Activated naive CD8-positive, alpha-beta T cell treated with anti-CD3 and anti-CD28 coated beads for 36 hours (primary cell): ENCODE measurements at places on chromosomes 4 and X.
A peak's percentile ranks its signal among the peaks of the same experiment; 100 is the strongest.

GRCh38 chr4:108861334-108861733 is 98.5 kb upstream of the ETNPPL start:
- no peak for DNase-seq

GRCh38 chr4:110622841-110623717 is at the start of gene PITX2:
TSS of gene PITX2 (minus strand) at chr4:110623077. CDS start at chr4:110622460, 617 bp downstream.
- DNase-seq = peak; percentile 65

GRCh38 chr4:81407726-81408125 is 64.0 kb downstream of the RASGEF1B start:
- no peak for DNase-seq

- no peak for DNase-seq
These were observed 95.8 kb upstream of the LDB2 start for GRCh38 chr4:16993956-16994840.

- no peak for DNase-seq
These were observed 17.2 kb upstream of the SFRP2 start for GRCh38 chr4:153806073-153806472.

DNA sequence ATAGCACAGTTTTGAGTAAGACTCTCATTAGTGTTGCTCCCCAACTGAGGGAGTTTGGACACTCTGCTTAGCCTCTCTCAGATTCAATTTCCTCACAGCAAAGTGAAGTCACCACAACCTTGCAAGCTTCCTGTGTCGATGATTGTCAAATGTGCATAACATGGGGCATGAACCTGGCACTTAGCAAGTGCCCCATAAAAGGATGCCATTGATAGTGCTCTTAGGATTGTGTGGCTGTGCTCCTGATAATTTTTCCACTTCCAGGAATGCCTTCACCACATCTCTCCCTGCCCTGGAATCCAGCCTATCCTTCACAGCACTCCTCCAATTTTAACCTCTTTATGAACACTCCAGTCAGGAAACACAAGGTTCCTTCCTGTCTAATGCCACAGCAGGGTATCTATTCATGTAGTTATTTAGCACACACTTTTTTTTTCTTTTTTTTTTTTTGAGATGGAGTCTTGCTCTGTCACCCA is 309.4 kb downstream of the PPP3CA start:
- DNase-seq = no peak

DNA sequence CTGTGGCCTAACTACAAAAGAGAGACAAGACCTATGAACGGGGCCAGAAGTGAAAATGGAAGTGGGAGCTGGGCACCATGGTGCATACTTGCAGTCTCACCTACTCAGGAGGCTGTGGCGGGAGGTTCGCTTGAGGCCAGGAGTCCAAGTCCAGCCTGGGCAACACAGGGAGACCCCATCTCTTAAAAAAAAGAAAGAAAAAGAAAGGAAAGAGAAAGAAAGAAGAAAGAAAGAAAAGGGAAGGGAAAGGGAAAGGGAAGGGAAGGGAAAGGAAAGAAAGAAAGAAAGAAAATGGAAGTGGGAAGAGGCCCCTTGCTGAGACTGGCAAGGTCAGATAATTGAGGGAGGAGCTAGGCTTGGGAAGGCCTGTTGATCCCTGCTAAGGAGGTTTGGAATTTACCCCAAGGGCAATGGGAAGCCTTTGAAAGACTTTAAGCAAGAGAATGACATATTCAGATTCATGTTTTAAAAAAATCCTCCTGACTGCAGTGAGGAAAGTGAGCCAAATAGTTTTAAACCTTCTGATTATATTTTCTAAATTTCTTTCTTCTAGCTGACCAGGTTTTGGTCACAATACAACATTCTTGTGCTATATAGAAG is 17.7 kb upstream of the HERC5 start:
- no peak for DNase-seq

DNA sequence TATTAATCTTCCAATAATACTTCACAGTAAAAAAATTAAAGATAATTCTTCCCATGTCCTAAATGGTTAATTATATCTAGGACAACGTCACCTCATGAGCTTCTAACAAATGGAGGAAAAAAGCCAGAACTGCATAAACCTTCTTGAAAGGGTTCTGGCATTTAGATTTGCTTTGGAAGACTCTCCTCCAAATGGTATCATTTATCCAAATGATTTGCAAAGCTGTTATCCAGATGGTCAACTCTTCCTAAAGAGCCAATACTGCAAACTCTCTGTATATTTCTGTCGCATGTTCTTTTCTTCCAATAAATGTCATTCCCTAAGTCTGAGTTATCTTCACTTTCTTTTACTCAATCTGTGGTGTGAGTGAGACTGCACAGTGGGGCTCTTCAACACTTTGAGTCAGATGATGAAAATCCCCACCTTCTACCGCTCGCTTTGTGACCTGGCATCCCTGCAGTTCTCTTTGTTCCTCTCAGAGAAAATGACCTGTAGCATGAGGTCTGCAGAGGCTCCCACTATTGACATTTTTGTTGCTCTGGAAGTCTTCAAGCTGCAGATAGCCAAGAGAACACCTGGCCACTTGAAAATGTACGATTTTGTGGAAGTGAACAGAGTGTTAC is 52.9 kb downstream of the TMEM150C start:
- no peak for DNase-seq

- no peak for DNase-seq
These were observed 9.8 kb downstream of the CAPN6 start for GRCh38 chrX:111260451-111260850.

DNA sequence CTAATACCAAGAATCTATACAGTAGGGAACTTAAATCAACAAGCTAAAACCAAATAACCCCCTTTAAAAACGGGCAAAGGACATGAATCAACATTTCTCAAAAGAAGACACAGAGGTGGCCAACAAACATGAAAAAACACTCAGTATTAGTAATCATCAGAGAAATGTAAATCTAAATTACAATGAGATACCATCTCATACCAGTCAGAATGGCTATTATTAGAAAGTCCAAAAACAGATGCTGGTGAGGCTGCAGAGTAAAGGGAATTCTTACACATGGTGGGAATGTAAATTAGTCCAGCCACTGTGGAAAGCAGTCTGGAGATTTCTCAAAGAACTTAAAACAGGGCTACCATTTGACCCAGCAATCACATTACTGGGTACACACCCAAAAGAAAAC is 167.8 kb downstream of the PACRGL start:
- no peak for DNase-seq

GRCh38 chr4:27288496-27288895 is 427.9 kb downstream of the STIM2 start:
- DNase-seq = no peak

GRCh38 chr4:12200226-12200625 is 771.5 kb upstream of the HS3ST1 start:
- DNase-seq = no peak

- DNase-seq = no peak
These were observed 172.5 kb upstream of the GATB start for GRCh38 chr4:151933122-151933827.

DNA sequence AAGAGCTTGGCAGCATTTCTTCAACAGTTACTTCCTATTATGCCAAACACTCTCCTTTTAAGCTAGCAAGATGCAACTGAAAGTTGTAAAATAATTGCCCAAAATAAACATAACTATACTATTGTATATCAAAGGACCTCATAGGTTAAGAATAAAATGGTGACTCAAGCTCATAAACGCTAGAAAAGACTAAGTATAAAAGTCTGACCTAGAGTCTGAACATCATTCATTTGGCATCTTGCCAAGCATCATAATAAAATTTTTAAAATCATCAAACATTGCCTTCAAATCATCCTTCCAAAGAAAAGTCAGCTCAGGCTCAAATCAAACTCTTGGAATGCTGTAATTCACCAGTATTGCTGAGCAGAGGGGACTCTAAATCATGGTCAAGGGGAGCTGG is 281.2 kb downstream of the QDPR start:
- DNase-seq = no peak

GRCh38 chr4:81471588-81472280 is at the start of gene RASGEF1B:
TSS of gene RASGEF1B (minus strand) at chr4:81471907. CDS start at chr4:81459508, 12,399 bp downstream.
- peak; percentile 99 for DNase-seq

- no peak for DNase-seq
These were observed 23.9 kb upstream of the CXCL13 start for GRCh38 chr4:77581724-77582123.

DNA sequence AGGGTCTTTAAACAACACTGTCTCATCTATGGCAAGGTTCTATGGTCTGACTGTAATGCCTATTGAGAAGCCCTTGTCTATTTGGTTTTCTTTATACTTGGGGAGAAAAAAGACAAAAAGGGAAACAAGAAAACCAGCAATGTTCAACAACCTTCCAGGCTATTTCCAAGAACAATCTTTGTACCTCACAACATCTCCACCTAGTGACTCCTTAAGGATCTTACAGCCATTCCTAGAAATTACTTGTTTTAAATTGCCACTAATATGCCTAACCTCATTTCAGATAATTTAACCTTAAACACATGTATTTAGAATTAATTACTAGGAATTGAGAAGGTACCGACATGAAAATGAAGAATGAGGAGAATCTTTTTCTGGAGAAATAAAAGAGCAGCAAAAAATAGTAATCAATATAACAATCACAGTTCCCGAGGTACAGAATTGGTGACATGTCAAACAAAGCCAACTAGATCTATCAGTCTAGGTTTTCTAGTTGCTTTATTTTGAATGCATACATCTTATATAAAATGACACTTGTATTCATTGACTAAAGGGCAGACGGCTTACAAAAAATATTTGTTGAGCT is 1.6 kb upstream of the RBM46 start:
- DNase-seq = no peak

- DNase-seq = no peak
These were observed 329.2 kb downstream of the ARHGAP10 start for GRCh38 chr4:148061141-148061481.

DNA sequence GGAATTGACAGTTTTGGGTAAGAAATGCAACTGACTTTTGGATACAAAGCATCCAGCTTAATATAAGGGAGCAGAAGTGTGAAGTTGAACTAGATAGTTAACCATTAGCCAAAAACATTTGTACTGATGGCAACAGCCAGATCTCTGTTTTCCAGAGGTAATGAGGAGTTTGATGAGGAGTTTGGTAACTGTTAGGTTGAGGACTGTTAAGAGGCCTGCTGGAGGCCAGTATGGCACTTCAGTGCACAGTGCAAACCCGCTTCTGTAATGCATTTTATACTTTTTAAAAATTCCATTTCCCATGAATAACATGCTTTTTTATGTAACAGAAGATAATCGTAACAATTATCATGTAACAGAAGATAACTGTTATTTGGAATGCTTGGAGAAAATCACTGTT is 30.0 kb downstream of the CDKL5 start:
- no peak for DNase-seq

DNA sequence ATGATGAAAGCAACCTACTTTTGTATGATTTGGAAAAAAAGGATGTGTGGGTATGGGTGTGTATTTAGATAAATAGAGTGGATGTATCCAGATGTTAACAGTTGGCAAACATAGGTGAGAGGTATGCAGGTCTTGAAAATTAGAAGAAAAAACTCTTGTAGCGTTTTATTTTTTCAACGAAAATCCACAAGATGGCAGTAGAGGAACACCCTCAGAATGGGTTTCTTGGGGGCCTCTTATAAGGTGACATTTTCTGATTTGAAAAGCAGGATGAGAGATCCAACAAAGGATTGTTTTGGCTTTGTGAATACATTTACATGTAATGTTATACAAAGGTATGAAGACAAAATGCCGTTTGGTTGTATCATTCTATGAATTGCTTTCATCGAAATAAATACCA is 68.3 kb downstream of the FMR1NB start:
- no peak for DNase-seq

- no peak for DNase-seq
These were observed 52.6 kb downstream of the NAF1 start for GRCh38 chr4:163113921-163114713.

GRCh38 chrX:63186137-63186536 is 165.0 kb downstream of the SPIN4 start:
- no peak for DNase-seq

- DNase-seq = no peak
These were observed 161.8 kb downstream of the RPA4 start for GRCh38 chrX:97045470-97045869.

GRCh38 chr4:6625256-6625655 is 15.2 kb upstream of the MRFAP1 start:
- DNase-seq = no peak

GRCh38 chr4:20317424-20317985 is 65.8 kb downstream of the SLIT2 start:
- DNase-seq = no peak

GRCh38 chr4:7747062-7747385 is 192.6 kb downstream of the AFAP1 start:
- DNase-seq = no peak

DNA sequence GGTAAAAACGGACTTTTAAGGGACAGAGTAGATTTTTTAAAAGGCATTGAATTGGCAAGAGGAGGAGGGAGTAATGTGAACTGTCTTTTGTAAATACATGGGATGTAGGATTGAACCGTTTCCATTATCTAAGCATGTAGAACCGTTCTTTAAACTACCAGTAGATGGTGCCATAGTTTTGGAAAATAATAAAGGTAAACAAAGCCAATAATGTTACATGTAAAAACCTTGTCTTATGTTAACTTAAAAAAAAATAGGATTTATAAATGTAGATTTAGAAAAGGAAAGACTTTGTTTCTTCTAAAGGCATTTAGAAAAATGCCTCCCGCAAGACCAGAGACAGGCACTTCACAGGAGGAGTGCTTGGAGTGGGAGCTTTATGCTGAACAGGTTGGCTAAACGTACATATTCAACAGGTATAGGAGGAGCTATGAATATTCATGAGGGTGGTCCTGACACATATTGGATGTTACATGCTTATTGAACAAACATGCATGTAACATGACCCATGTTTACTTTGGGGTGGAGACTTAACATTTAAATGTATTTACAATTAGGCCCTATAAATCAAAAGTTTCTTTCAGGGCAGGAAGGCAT is 45.5 kb upstream of the FAM241A start:
- no peak for DNase-seq

DNA sequence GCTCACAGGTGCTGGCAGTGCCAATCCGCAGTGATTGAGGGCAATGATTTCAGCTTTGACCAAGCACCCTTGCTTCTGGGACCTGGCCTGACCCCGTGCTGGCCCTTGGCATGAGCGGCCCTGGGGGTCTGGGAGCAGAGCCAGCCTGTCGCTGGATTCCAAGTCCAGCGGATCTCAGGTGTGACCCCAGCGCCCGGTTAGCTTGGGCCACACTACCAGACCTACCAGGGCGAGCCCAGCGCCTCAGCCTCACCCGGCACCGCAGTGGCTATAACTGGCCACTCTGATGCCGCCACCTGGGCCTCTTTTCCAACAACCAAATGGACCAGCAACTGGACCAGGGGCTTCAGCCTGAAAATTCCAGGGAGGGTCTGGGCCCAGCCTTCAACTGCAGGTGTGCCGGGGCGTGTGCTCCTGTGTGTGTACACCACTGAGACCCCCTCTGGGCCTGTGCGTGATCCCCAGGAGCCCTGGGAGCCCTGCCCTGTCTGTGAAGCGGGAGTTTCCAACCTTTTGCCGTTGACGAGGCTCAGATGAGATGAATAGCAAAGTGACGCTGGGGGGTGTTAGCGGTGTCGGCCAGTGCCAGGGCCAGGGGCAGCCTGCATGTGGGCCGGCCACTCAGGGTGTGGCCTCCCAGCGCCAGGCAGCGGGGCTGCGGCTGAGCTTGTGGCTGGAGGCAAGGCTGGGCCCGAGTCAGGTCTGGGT is 658 bp downstream of the SH3TC1 start:
- no peak for DNase-seq

- no peak for DNase-seq
These were observed 148.8 kb upstream of the MID1 start for GRCh38 chrX:10769195-10769594.

GRCh38 chr4:76610751-76611547 is 175.9 kb downstream of the SHROOM3 start:
- DNase-seq = no peak
